ENCODE measurements at places on chromosomes 6 and 20. TPM values are rescaled to one million over a fixed set of nuclear protein-coding genes. Genes with fewer than 3 reads are reported as not detected.

HLA-DOB gene
- not detected for total RNA-seq

PREX1 gene
- total RNA-seq, result 21.1 TPM

KHDRBS2 gene
- 66.8 TPM for total RNA-seq

ROMO1 gene
- total RNA-seq, result 57.4 TPM
